ELF-1 (cell line): ENCODE measurements at places on chromosomes 16 and 17.

- no peak for DNase-seq
Measured at GRCh38 chr17:27355419-27355818, 61.5 kb downstream of the WSB1 start.

DNA sequence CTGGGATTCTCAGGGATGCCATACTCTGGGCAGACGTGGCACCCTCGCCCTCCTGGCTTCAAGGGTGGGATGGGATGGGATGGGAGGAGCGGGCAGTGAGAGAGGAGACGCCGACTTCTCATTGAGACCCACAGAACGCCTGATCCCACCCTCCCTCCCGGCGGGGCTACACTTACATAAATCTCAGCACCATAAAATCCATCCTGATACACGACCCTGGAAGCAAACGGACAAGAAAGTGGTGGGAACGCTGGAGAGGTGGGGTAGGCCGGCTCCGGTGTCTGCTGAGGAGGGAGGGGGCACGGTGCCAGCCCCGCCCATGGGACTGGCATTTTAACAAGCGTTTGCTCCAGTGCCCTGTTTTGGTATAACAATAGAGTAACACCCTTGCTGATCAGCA lies 21.9 kb downstream of the ENGASE start:
- DNase-seq = no peak

GRCh38 chr16:70804153-70804733 lies 3.3 kb upstream of the VAC14 start:
- no peak for DNase-seq

DNA sequence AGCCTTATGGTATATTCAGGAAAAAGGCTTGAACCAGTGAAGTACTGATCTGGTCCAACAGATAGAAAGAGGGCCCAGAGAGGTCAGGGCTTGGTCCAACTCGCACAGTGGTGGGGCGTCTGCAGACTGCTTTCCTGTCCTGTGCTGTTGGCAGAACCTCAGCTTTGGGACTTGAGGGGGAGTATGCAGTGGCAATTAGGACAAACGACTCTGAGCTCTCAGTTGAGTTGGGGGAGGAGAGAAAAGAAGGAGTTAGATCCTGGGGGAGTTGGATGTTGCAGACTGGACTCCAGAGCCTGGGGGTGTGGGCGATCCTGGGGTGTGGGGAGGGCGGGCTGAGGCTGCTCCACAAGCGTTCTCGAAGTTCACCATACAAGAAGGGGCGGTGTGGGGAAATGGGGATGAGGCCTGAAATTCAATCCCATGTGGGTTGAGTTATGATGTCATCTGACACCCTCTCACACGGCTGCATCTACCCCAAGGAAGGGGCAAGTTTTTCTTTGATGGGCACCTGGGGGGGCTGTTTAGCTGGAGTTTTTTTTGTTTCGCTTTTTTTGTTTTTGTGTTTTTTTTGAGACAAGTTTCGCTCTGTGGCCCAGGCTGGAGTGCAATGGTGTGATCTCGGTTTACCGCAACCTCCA lies 14.6 kb downstream of the GRB7 start:
- DNase-seq = no peak

- no peak for DNase-seq
Measured at GRCh38 chr17:47819475-47819874, 2.1 kb downstream of the OSBPL7 start.

- no peak for DNase-seq
Measured at GRCh38 chr17:11889266-11889665, 108.0 kb downstream of the ZNF18 start.

- peak; percentile 46 for DNase-seq
Measured at GRCh38 chr16:70747703-70748631, 53.0 kb downstream of the VAC14 start.

DNA sequence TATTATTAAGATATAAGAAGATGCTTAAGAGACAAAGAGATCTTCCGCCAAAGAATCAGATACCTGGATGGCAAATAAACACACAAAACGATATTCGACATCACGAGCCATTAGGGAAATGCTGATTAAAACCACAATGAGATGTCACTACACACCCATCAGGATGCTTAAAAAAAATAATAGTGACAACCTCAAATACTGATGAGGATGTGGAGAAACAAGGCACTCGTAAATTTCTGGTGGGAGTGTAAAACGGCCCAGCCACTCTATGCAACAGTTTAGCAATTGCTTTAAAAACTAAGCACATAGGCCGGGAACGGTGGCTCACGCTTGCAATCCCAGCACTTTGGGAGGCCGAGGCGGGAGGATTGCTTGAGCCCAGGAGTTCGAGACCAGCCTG lies 39.4 kb downstream of the TBC1D16 start:
- no peak for DNase-seq

- DNase-seq = no peak
Measured at GRCh38 chr16:31507617-31507928, 618 bp downstream of the RUSF1 start.

- DNase-seq = peak; percentile 57
Measured at GRCh38 chr17:40281663-40282062, 6.0 kb upstream of the CDC6 start.

DNA sequence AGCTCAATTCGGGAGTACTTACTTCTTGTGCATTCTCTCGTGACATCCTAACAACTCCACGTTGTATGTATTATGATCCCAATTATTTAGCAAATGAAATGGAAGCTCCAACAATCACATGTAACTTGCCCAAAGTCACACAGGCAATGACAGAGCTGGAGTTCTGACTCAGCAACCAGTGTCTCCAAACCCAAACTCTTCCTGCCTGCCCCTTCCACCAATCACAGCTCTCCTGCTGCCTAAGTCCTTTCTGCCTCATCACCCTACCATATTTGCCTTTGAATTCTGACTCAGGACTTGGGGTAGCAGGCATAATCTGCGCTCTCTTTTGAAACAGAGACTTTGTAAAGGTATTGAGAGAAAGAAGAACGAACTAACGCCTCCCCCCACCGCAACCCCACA lies 245.2 kb upstream of the MAF start:
- no peak for DNase-seq

- peak; percentile 44 for DNase-seq
Measured at GRCh38 chr16:81446907-81447268, 2.3 kb downstream of the CMIP start.

GRCh38 chr17:3575511-3575910 lies 17.9 kb upstream of the TRPV3 start:
- DNase-seq = no peak

DNA sequence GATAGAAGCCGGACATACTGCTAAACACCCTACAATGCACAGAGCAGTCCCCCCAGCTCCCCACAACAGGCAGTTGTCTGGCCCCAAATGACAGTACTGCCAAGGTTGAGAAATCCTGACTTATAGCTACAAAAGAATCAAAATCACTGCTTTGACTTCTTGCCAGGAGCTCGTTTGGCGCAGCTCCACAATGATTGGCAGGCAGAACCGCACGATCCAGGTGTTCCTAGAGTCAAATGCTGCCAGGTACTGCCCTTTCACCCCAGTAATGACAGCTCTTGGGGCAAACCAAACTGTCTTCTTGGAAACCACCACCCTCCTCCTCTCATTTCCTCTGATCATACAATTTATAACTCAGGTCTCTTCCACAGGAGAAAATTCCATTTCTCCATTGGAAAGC lies 2.2 kb upstream of the TMC5 start:
- DNase-seq = no peak

- DNase-seq = no peak
Measured at GRCh38 chr17:35766489-35766877, 5.8 kb downstream of the C17orf50 start.

GRCh38 chr16:27399969-27400368 lies 2.0 kb upstream of the IL21R start:
- no peak for DNase-seq

DNA sequence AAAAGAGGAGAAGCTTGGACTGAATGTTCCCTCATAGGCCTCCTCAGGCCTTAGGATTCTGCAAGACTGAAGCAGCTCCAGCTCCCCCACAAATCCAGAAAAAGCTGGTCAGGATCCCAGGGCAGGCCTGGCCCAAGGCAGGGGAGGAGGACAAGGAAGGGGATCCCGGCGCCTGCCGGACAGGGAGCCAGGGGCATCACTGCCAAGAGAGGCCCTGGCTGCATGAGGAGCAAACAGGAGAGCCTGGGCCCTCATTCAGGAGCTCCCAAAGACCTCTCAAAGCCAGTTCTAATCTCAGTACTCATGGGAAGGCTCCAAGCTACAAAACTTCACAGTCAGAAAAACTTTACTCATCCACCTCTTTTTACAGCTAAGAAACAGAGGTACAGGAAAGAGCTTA lies 67.3 kb downstream of the ZNF423 start:
- DNase-seq = no peak

- DNase-seq = no peak
Measured at GRCh38 chr17:59105852-59106462, 723 bp downstream of the TRIM37 start.

GRCh38 chr16:191831-192230 lies 11.6 kb downstream of the HBQ1 start:
- no peak for DNase-seq

DNA sequence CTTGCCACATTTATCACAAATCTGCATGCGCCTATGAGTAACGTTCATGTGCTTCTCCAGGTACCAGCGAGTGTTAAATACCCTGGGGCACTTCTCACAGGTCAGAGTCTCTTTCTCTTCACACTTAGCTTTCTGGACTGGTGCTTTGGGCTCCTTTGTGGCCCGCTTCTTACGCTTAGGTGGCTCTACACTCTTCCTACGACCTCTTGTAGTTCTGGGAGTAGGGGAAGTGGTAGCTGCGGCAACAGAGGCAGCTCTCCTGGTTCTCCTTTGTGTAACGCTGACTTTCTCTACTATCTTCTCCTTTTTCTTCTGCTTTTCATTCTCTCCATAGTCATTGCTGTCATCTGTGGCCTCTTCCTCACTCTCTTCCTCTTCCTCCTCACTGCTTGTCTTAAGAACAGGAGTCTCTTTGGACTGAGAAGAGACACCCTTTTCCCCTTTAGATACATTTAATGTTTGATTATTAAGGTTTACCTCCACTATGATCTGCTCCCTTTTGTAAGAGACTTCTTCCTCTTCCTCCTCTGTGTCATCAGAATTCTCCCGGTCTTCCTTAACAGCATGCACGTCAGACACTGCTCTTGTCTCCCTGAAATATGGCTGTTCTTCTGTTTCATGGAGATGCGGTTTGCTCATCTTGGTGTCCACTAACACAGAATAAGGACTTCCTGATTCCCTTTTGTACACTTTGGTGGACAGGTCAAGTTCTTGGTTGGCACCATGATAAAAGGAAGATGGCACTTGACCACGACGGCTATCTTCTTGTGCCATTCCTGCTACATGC lies 45.0 kb downstream of the ZNF652 start:
- peak; percentile 20 for DNase-seq

GRCh38 chr16:2854700-2855309 lies 3.2 kb downstream of the PRSS22 start:
- DNase-seq = peak; percentile 47

GRCh38 chr17:49015924-49016774 lies 19.0 kb downstream of the IGF2BP1 start:
- DNase-seq = no peak

- DNase-seq = peak; percentile 92
Measured at GRCh38 chr17:75109407-75110233, at the start of gene ARMC7. Gene ARMC7 (plus strand): TSS chr17:75109969. CDS start chr17:75110289, 320 bp downstream.

- DNase-seq = peak; percentile 95
Measured at GRCh38 chr17:68613739-68614298, 12.7 kb upstream of the FAM20A start.

GRCh38 chr17:36196131-36196486 lies 449 bp downstream of the CCL3L1 start:
- DNase-seq = no peak

DNA sequence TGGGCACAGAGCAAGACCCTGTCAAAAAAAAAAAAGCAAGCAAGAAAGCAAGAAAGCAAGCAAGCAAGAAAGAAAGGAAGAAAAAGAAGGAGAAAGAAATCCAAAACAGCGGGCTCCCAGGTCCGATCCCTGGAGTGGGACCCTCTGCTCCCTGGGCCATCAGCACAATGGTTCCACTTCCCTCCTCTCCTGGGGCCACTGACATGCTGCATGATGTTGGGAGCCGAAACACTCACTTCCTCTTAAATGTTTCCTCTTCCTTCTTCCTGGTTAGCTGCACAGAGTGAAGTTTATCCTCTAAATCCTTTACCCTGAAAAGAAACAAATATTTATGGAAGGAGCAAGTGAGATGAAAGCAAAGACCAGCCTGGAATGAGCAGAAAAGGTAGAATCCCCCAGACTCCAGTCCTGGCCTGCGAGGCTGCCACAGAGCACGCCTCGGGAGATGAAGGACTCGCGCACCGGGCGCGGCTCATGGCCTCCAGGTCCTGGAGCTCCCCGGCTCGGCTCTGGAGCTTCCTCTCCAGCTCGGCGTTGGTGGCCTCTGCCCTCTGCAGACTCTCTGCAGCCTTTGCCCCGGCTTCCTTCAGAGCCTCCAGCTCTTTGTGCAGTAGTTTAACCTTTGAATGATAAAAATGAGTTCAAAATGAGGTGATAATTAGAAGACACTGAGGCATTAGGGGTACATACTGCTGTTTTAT lies 19.0 kb downstream of the CCDC57 start:
- no peak for DNase-seq

GRCh38 chr17:82436601-82437324 lies 13.8 kb downstream of the CYBC1 start:
- no peak for DNase-seq

GRCh38 chr16:49337814-49338350 lies 35.7 kb upstream of the C16orf78 start:
- no peak for DNase-seq

DNA sequence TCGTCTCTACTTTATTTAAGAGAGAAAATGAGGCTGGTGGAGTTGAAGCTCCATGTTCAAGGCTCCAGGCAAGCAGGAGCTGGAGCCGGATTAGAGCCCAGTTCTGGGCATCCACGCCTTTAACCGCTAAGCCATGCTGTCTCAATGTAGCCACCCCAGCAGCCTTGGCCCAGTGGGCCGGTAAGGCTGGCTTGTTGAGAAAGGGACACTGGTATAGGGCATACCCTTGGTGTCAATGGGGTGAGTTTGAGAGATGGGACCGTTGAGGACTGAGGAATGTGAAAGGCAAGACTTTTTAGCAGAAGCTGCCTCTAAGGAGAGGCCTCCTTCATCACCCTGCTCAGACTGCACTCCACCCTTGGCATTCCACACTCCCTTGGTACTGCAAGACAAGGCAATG lies 147.4 kb downstream of the CYLD start:
- no peak for DNase-seq

- peak; percentile 33 for DNase-seq
Measured at GRCh38 chr17:40607641-40608040, 40.0 kb downstream of the SMARCE1 start.
